Activated T-helper 1 cell treated with anti-CD3 and anti-CD28 coated beads, Interleukin-12 subunit alpha, Interleukin-12 subunit beta, Interleukin-2, Interleukin-4 antibody, amounts not matched to agents 30 ng/mL and 10 ng/mL and 1 ng/mL, durations not matched to agents 14 hours and 24 hours and 36 hours (primary cell): ENCODE measurements at places on chromosomes 3 and 15. TPM values are rescaled to one million over a fixed set of nuclear protein-coding genes. Genes with fewer than 3 reads are reported as not detected.

- H3K4me3 ChIP-seq: no peak overlapping the region
- peaks cover 12% of the 10 kb centered on the region for H3K36me3 ChIP-seq
- no peak for DNase-seq
- H3K27ac ChIP-seq: no peak overlapping the region
Measured at GRCh38 chr15:65913631-65914199, 44.4 kb downstream of the RAB11A start.

DNA sequence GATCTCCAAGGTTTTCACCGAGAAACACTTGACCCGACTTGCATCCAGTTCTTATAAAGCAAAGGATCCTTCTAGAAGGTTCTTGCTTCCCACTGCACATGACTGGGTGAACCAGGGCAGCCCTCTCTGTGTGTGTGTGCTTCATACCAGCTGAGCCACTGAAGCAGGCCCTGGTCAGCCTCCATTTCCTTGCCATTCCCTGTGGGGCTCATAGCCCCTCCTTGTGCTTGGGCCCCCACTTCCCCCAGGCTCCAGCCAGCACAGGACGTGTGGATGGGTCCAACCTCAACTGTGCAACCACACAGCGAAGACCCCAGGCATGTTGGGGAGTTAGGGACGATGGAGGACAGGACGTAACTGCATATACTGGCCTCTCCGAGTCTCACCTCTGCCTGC is 15.5 kb downstream of the KLF15 start:
- no peaks in the 10 kb centered on the region for H3K4me1 ChIP-seq
- no peak overlapping the region for H3K4me3 ChIP-seq
- no peak for DNase-seq
- peaks cover 2% of the 10 kb centered on the region for H3K27me3 ChIP-seq
- no peak overlapping the region for H3K27ac ChIP-seq
- H3K36me3 ChIP-seq: no peaks in the 10 kb centered on the region

- peaks cover 60% of the 10 kb centered on the region for H3K4me1 ChIP-seq
- H3K36me3 ChIP-seq: peaks cover 20% of the 10 kb centered on the region
- H3K4me3 ChIP-seq: no peak overlapping the region
- no peak for DNase-seq
Measured at GRCh38 chr15:85414495-85414894, 34.1 kb downstream of the AKAP13 start.

DNA sequence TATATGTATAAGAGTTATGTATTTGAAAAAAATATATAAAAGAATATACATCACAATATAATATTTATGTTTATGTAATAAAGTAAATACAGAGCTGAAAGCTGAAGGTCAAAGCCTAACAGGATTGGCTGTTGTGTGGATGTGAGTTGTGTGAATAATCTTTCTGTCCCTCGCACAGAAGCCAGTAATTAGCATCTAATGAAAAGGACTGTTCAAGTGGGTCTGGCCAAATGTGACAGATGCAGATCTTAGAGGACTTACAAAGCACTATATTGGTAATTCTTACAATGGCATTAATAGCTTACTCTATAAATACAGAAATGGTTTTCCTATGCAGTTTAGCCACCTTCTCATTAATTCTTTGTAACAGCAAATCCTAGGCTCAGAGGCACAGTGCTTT is 2.4 kb downstream of the MKRN3 start:
- H3K4me1 ChIP-seq: no peaks in the 10 kb centered on the region
- no peaks in the 10 kb centered on the region for H3K36me3 ChIP-seq
- no peak overlapping the region for H3K4me3 ChIP-seq
- DNase-seq: no peak

DNA sequence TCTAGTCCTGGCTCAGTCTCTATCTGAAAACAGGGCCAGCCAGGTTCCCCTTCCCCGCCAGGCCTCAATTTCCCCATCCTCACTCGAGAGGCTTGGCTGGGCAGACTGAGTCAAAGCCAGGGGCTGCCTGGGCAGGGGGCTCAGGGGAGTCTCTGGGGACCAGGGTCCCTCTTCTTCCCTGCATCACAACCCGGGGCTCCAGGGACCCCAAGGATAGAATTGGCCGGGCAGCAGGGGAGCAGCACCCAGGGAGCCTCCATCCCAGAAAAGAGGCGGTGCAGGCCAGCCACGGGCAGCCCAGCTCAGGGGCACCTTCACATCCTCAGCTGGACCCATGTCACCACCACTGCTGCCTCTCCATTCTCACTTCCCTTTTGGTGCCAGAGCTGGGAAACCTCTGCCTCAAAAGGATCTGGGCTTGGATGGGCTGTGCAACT is 13.3 kb upstream of the PLXND1 start:
- H3K36me3 ChIP-seq: no peaks in the 10 kb centered on the region
- no peaks in the 10 kb centered on the region for H3K4me1 ChIP-seq
- no peak for DNase-seq
- H3K27me3 ChIP-seq: no peaks in the 10 kb centered on the region

DNA sequence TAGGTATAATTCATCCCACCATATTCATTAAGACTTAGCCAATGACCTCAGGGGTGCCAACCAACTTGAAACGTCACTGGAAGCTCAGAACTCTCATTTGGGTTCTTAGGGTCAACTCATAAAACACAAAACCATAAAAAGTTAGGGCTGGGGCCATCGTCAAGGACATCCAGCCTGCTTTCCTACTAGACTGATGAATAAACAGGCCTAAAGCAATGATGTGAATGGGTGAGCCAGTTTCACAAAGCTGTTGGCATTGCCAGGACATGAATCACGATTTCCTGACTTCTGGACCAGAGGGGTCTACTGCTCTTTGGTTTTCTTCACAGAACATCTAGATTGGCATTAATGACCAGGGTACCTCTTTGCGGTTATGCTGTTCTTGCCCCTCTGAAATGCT is 64.7 kb downstream of the EOMES start:
- peaks cover 3% of the 10 kb centered on the region for H3K27me3 ChIP-seq
- DNase-seq: no peak
- H3K4me1 ChIP-seq: peaks cover 7% of the 10 kb centered on the region
- no peak overlapping the region for H3K4me3 ChIP-seq
- H3K27ac ChIP-seq: no peak overlapping the region

DNA sequence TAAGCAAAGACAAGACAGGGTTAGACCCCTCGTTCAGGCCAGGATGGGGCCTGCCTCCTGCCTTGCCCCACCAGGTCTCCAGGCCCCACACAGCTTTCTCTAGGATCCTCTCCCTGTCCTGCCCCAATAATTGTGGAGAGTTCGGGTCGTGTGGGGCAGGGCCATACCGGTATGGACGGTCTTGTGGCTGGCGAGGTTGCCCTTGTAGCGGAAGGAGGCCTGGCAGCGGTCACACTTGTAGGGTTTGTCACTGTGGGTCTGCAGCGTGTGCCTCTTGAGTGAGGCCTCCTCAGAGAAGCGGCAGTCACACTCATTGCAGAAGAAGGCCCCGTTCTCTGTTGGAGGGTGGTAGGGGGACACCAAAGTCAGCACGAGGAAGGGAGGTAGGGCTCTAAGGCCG is 18.7 kb downstream of the BCL6 start:
- H3K4me1 ChIP-seq: no peaks in the 10 kb centered on the region
- no peak overlapping the region for H3K4me3 ChIP-seq
- no peak overlapping the region for H3K27ac ChIP-seq
- DNase-seq: no peak

DNA sequence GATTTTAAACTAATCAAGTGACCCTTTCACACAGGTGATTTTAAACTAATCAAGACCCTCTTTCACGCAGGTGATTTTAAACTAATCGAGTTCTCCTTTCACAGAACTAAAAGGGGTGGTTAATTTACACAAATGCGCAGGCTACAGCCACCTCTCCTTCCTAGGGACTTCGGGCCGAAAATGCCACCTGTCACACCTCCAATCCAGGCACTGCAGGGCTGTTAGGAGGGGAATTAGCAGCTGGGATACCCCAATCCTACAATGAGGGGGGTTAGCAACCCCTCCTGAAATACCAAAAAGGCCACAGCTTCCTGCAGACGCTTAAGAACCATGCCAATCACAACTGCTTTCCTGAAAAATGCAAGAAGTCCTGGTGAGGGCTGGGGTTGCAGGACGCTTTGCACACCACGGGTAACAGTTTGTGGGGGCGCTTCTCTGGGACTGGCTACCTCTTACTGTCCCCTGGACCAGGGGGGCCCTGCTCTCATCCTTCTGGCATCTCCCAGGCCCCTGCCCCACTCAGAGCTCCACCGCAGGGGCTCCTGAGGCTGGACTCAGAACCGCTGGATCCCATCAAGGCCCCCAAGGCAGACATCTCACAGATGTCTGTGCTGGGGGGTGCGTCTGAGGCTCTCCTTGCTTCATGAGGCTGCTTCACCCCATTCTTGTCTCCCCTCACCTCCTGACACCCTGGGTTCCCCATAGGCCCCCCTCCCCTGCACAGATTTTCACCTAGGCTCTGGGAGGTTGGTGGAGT is 145.9 kb downstream of the OR4M2 start:
- H3K4me3 ChIP-seq: no peak overlapping the region
- peaks cover 1% of the 10 kb centered on the region for H3K27me3 ChIP-seq
- H3K4me1 ChIP-seq: peaks cover 30% of the 10 kb centered on the region
- DNase-seq: no peak
- no peaks in the 10 kb centered on the region for H3K36me3 ChIP-seq

GRCh38 chr15:38059665-38060064 is 125.2 kb downstream of the TMCO5A start:
- no peaks in the 10 kb centered on the region for H3K36me3 ChIP-seq
- H3K4me1 ChIP-seq: peaks cover 11% of the 10 kb centered on the region
- no peak overlapping the region for H3K27ac ChIP-seq
- H3K27me3 ChIP-seq: peaks cover 12% of the 10 kb centered on the region
- H3K4me3 ChIP-seq: no peak overlapping the region

DNA sequence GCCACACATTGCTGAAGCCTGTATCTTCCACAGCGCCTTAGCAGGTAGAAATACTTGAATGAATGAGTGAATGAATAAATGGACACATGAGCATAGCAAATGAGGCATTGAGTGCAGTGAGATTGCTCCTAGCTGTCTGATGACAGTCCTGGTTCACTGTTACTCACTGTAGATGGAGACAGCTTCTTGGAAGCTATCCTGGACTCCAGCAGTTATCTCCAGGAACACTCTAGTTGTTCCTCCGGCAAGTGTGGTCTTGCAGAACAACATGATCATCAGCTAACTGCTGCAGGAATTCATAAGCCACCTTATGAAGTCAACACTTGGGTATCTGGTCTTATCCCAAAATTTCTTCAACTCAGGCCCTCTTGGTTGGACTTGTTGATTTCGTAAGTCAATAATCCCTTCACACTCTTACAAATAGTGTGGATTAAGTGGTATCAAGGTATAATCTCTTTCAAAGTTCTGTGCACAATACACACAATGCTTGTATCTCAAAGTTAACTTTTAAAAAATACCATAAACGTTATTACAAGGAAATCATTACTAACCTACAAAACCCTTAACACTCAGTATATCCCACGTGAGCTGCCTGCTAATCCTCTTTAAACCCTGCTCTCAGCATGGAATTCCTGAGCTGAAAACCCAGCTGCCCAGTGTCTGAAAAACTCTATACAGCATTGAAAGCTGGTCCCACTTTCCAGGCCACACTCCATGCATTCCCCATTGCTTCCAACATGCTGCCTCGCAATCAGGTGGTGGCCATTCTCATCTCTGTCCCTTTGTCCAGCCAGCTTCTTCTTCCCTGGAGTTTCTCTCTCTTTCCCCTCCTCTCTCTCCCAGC is 14.4 kb upstream of the ZBTB38 start:
- DNase-seq: no peak
- H3K27ac ChIP-seq: no peak overlapping the region
- peaks cover 22% of the 10 kb centered on the region for H3K27me3 ChIP-seq
- no peak overlapping the region for H3K4me3 ChIP-seq

DNA sequence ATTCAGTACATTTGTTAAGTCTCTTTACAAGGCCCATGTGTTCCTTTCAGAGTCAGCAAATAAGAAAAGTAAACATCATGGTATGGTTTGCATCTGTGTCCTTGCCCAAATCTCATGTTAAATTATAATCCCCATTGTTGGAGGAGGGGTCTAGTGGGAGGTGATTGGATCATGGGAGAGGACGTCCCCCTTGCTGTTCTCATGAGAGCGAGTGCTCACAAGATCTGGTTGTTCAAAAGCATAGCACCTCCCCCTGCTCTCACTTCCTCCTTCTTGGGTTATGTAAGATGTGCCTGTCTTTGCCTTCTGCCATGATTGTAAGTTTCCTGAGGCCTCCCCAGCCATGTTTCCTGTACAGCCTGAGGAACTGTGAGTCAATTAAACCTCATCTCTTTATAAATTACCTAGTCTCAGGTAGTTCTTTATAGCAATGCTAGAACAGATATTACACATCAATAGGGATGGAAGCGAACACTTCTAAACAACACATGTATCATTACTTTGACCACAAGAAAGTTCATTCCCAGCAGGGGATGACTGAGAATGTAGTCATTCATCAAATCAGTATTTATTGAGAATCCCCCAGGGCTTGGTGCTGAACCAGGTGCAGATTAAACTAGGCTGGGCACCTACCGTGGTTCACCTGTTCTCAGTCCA is 4.1 kb downstream of the EFCAB12 start:
- H3K4me3 ChIP-seq: no peak overlapping the region
- DNase-seq: no peak
- no peak overlapping the region for H3K27ac ChIP-seq
- H3K36me3 ChIP-seq: peaks cover 5% of the 10 kb centered on the region
- peaks cover 31% of the 10 kb centered on the region for H3K4me1 ChIP-seq
- peaks cover 4% of the 10 kb centered on the region for H3K27me3 ChIP-seq

- H3K36me3 ChIP-seq: peaks cover 22% of the 10 kb centered on the region
- H3K27ac ChIP-seq: no peak overlapping the region
Measured at GRCh38 chr15:28191832-28192231, 92.7 kb upstream of the OCA2 start.

- H3K27me3 ChIP-seq: peaks cover 38% of the 10 kb centered on the region
- no peaks in the 10 kb centered on the region for H3K4me1 ChIP-seq
- no peak overlapping the region for H3K4me3 ChIP-seq
- no peak overlapping the region for H3K27ac ChIP-seq
Measured at GRCh38 chr3:119759962-119760361, 21.9 kb upstream of the NR1I2 start.

- H3K36me3 ChIP-seq: no peaks in the 10 kb centered on the region
- H3K4me1 ChIP-seq: no peaks in the 10 kb centered on the region
- H3K27me3 ChIP-seq: no peaks in the 10 kb centered on the region
- H3K4me3 ChIP-seq: no peak overlapping the region
- DNase-seq: no peak
Measured at GRCh38 chr3:137304313-137305056, 346.7 kb downstream of the IL20RB start.

GRCh38 chr15:69609776-69610175 is 157.2 kb downstream of the RPLP1 start:
- peaks cover 13% of the 10 kb centered on the region for H3K27me3 ChIP-seq
- no peak overlapping the region for H3K27ac ChIP-seq
- H3K36me3 ChIP-seq: no peaks in the 10 kb centered on the region
- DNase-seq: no peak
- H3K4me1 ChIP-seq: peaks cover 14% of the 10 kb centered on the region
- no peak overlapping the region for H3K4me3 ChIP-seq

- no peaks in the 10 kb centered on the region for H3K36me3 ChIP-seq
- no peak overlapping the region for H3K27ac ChIP-seq
- DNase-seq: no peak
- H3K27me3 ChIP-seq: no peaks in the 10 kb centered on the region
- H3K4me3 ChIP-seq: no peak overlapping the region
Measured at GRCh38 chr3:78621061-78621716, 1146.6 kb downstream of the ROBO1 start.

CFAP100 gene
- not detected in 2 replicates for total RNA-seq

CMTM7 gene
- total RNA-seq: 50.6 and 59.7 TPM in 2 replicates

HIGD1A gene
- total RNA-seq: 90.1 and 97.5 TPM in 2 replicates

ETV5 gene
- 3.3 and 3.6 TPM in 2 replicates for total RNA-seq

C3orf85 gene
- not detected in 2 replicates for total RNA-seq

A4GNT gene
- not detected in 2 replicates for total RNA-seq

DGKG gene
- total RNA-seq: 0.26 and 1.4 TPM in 2 replicates

KBTBD13 gene
- not detected in 2 replicates for total RNA-seq
